ENCODE measurements at places on chromosomes 6 and 20.

DNA sequence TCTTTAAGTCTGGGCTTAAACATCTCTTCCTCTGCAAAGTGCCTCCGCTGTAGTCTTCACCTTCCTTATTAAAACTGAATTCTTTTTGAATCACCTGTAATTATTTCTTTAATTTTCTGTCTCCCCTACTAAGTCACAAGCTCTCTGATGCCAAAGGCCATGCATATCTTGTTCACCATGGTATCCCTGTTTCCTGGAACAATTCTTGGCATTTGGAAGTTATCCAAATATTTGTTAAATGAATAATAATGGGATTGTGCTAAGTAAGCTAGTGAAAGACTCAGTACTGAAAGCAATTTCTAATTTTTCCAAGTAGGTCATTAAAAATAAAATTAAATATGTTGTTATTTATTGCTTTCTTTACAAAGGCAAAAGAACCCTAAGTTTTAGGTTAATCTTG is 12.2 kb downstream of the SNAP91 start:
- no peak for DNase-seq

DNA sequence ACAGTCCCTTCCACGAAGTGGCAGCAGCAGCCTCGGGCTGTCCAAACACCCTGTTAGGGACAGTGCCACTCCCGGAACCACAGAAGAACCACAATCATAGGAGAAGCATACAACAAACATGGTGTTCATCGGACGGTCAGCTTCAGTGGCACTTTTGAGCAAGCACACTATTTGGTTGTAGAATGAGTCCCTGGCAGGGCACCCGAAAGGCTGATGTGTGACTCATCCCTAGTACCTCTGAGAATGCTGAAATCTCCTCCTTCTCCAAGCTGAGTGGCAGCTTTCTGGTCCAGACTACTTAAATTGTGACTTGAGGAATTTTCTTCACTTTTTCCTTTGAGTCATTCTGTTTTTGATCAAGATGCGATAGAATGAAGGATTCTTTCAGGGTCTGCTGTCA is 282.5 kb downstream of the ESR1 start:
- DNase-seq, result no peak

GRCh38 chr6:164928728-164929407 is 380.5 kb downstream of the C6orf118 start:
- no peak for DNase-seq

DNA sequence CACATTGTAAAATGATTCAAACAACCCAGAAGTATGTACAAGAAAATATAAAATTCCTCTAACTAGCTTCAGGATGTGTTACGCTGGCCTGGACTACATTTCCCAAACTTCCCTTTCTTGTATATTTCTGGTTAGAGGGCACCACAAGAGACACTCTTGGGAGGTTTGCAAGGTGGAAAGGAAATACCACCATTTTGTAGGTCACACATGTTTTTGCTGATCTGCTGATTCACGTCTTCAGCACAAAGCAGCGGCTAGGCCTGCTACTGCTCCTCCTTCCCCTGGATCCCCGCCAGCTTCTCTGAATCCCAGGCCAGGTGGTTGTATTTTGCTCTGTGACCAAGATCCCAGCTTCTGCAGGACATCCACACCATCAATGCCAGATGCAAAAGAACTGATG is 104.2 kb downstream of the AGPAT4 start:
- peak; percentile 68 for DNase-seq

- DNase-seq, result no peak
Measured at GRCh38 chr6:7809346-7809745, 83.4 kb downstream of the BMP6 start.

DNA sequence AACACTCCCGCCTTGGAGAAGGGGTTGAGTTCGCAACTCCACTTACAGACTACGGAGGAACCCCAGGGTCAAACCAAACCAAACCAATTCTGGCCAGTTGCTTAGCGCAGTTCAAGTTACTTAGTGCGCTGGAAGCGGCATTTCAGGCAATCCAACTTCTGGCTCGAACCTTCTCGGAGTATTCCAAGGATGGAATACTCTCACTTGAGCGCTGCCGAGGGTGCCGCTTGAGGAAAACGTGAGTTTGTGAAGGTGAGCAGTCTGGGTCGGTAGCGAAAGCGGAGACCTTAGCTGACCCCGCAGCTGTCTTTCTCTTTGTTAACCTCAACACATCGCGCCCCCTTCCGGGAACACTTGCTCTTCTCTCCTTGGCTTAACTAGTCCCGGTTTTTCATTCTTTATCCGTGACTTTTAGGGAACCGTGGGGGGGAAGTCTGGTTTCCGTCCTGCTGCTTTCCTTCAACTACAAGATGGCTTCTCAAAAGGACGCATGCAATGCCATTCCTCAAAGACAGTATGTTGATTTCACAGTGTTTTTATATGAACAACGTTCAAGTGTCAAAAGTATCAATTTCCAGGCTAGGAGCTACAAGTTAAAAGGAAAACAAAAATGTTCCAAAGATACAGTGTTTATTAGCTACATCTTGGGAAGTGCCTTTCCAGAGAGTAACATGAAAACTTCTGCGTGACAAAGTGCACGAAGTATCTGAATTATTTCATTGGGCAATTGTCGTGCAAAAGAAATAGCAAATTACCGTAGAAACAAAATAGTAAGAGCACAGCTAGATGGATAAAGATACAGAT is 741 bp upstream of the PNISR start:
- DNase-seq, result peak; percentile 96

GRCh38 chr6:21666853-21667681 is 73.5 kb downstream of the SOX4 start:
- peak; percentile 58 for DNase-seq

All from hematopoietic multipotent progenitor cell treated with erythropoietin and hydrocortisone succinate and interleukin-3 and kit ligand, for 4 days (in vitro differentiated cells).